Renal cortex interstitium (tissue), 15 donors: ENCODE measurements at places on chromosomes 6 and 20. TPM values are rescaled to one million over a fixed set of nuclear protein-coding genes. Genes with fewer than 3 reads are reported as not detected.

Gene SIGLEC1
- 0.61 TPM for polyA plus RNA-seq

DNA sequence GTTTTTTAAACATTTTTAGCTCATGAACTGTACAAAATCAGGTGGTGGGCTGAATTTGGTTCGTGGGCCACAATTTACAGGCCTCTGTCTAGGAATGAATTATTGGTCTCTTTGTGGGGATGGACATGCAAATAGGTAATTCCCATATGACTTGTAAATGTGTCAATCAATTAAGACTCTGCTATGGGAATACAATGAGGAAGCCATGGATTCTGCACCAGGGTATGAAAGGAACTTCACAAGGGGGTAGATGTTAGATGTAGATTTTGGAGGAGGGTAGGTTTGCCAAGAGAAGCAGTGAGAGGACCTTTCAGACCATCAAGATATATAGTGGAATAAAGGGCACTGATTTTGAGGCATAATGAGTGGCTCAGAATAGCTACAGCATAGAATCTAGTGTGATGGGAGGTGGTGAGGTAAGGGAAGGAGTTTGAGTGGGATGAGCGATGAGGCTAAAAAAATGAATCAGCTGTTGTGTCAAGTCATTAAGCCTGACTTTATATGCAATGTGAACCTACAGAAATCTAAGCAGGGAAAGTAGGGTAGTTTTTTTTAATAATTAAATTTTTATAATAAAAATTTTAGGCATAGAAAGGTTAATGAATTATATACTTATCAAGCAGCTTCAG is 32.6 kb upstream of the RNF182 start:
- DNase-seq, result no peak

Gene DNAAF9
- 29.8 TPM for polyA plus RNA-seq

Gene NOX3
- polyA plus RNA-seq, result 1.4 TPM

GRCh38 chr6:2140438-2141128 is 104.8 kb downstream of the GMDS start:
- no peak for DNase-seq

Gene GABRR1
- 2.9 TPM for polyA plus RNA-seq

- no peak for DNase-seq
These were observed 6.4 kb upstream of the TBXT start for GRCh38 chr6:166174031-166174430.

DNA sequence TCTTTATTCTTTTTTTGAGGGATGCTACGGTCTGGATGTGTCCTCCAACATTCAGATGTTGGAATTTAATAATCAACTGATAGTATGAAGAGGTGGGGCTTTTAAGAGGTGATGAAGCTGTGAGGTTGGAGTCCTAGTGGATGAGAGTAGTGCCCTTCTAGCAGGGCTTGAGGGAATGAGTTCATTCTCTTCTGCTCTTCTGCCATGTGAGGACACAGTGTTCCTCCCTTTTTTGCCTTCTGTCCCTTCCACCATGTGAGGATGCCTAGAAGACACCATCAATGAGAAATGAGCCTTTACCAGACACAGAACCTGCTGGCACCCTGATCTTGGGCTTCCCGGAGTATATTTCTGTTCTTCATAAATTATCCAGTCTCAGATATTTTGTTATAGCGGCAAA is 82.1 kb upstream of the MLIP start:
- DNase-seq, result no peak
